ENCODE measurements at places on chromosomes 7 and 10.

DNA sequence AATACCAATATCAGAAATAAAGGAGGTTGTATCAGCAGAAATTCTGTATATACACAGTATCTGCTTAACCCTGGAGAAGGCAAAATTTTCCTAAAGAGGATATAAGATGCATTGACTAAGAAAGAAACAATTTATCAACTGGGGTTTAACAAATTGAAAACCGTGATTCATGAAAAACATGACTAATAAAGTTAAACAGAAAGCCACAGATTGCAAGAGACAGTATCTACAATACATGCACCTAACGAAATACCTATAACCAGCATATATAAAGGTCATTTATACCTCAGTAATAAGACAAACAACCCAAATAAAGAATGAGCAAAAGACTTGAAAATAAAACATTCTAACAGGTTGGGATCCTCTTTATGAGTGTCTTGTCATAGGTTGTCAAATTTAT is 101.8 kb downstream of the IQUB start:
- no peak for DNase-seq

DNA sequence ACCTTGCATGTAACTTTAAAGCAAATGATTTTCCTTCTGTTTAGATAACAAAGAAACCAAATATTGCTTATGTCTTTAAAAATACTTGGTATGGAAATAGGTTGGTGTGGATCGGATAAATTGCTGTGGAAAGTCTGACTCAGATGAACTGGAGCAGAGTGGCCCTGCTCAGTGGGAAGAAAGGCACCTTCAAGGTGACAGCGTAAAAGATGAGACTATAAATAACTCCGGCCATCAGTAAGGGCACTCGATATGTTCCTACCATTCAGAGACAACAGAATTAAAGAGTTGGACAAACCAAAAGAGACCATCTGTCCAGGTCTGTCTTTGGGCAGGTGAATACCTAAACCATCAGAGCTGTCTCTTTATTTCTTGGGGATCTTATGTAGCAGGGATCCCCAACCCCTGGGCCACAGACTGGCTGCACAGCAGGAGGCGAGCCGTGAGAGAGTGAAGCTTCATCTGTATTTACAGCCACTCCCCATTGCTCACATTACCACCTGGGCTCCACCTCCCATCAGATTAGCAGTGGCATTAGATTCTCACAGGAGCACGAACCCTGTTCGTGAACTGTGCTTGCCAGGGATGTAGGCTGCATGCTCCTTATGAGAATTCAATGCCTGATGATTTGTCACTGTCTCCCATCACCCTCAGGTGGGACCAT is 357.1 kb downstream of the PRPF18 start:
- DNase-seq = no peak

DNA sequence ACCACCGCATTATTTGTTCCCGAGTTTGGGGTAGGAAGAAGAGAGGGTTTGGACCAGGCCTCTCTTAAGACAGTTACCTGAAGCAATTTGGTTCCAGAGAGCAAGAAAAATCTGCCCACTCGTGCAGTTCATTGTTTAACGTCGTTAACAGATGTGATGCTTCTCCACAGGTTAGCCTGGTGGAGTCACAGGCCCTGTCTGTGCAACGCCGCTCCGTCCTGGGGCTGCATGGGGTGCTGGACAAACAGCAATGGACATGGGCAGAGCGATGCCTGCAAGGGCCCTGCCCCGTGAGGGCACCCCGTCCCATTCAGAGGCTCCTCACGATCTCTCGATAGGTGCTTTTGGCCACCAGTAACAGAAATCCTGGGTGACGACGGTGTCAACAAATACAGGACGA is 9.7 kb downstream of the FOXL3 start:
- no peak for DNase-seq

DNA sequence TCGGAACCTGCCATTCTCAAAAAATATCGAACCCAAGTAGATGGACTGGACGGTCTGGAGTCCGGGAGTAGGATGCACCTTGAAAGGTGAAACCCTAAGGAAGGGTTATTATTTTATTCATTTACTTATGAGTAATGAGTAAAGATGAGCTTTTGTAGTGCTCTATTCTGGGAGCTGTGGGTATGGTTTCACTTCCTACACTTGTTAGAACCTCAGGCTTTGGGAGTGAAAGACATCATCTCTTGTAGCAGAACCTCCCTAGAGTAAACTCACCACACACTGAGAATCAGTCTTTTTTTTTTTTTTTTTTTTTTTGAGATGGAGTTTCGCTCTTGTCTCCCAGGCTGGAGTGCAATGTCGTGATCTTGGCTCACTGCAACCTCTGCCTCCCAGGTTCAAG is 389.4 kb upstream of the AUTS2 start:
- DNase-seq = no peak

- no peak for DNase-seq
Measured at GRCh38 chr10:24493165-24493564, 230.5 kb downstream of the ARHGAP21 start.

- DNase-seq = no peak
Measured at GRCh38 chr10:102505462-102506115, 1.8 kb downstream of the SUFU start.

- no peak for DNase-seq
Measured at GRCh38 chr10:122347170-122347841, 27.2 kb upstream of the PLEKHA1 start.

DNA sequence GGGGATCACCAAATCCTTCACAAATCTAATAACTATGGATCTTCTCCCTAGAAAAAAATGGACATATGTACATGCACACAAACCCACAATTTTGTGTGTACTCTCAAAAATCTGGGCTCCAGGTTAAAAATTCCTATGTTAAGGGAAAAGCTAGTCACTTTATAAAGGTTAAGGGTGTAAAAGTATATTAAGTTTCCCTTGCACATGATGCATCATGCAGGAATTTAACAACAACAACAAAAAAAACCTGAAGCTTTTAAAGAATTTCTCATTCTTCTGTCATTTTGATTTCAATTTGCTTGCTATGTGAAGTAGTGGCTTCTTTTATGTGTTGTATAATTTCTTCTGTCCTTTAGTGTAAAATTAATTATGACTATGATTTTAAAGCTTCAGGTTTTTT is 123.7 kb downstream of the CNOT4 start:
- no peak for DNase-seq

DNA sequence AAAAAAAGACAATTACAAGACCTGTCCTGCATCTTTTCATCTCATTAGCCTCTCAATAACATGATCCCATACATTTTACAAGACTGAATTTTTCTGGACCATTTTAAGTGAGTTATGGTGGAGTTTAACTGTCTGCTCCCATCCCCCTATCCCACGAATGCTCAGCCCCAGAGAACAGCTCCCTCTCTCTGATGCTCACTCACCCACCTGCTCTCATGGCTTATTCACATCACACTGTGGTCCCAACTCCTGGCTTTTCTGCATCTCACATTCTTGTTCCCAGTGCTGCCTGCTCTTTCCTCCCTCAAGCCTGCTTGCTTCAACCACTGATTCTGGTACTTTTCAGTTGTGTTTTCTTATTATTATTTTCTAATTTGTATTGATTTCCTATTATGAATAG is 20.4 kb upstream of the CCSER2 start:
- no peak for DNase-seq

GRCh38 chr7:151228024-151228866 is 1.2 kb upstream of the ABCF2 start:
- no peak for DNase-seq

DNA sequence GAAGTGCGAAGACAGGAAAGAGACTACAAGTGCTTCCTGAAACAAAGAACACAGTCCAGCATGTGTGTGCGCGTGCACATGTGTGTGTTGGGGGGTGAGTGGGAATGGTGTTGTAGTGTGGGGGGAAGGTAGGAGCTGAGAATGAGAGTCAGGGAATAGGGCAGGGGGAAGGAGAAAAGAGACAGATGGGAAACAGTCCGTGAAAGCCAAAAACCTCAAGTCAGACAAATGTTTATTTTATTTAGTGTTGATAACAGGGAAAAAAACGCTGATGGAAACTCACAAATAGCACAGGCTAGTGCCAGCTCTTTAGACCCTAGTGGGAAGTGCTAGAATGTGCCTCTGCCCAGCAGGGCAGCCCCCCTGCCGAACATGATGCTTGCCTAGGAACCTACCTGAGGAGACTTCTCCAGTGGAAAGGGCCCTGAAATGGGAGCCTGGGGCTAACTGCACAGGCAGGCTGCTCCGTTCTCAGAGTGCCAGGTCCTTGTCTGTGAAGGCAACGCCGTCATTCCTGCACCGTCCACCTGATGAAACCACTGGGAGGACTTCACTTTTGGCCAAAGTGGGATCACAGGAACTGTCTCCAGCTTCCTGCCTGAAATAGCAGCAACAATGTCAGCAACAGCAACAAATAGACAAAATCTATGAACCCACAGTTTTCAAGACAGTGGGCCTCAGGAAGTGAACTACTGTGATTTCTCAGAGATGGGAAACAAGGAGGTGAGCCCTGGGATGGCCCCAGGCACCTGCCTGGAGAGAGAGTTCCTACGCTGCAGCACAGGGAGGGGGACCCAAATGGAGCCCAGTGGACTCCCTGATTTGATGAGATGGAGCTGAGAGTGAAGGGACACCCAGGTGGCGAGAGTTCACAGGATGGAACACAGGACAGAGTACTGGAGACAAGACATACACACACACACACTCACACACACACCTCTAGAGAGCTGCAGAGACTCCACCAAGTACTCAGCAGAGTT is 379.7 kb downstream of the RPS24 start:
- DNase-seq = no peak

- DNase-seq = no peak
Measured at GRCh38 chr7:155793720-155794119, 18.5 kb downstream of the SHH start.

DNA sequence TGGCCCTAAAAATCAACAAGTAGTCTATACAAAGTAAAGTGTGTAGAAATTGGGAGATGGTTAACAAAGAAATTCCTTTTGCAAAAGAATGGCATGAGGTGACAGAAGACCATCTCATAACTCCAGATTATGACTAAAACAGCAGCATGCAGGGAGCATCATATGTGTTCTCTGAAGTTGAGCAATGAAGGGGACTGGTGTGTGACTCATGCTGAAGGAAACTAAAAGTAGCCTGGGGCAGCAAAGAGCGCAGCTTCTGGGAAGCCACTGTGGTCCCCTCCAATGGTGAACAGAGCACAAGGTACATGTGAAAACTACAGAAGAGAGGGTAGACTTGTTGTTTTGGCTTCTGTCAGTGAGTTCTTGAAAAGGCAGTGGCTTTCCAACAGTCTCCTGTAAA is 133.4 kb downstream of the MACC1 start:
- no peak for DNase-seq

DNA sequence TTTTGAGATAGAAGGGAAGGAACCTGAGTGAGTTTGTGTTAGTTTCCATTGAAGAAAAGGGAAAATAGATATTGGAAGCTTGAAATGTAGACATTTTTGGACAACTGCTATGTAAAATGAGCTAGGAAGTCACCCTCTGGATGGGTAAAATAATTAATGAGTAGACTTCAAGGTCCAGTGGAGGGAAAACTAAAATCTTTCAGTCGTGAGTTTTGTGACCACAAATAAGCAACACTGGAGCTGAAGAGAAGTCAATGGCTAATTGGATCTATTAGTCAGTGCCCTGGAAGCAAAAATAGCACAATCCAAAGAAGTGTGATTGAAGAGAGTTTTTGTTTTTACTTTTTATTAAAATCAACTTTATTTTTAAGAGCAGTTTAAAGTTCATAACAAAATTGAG is 123.4 kb downstream of the MYO3A start:
- no peak for DNase-seq

DNA sequence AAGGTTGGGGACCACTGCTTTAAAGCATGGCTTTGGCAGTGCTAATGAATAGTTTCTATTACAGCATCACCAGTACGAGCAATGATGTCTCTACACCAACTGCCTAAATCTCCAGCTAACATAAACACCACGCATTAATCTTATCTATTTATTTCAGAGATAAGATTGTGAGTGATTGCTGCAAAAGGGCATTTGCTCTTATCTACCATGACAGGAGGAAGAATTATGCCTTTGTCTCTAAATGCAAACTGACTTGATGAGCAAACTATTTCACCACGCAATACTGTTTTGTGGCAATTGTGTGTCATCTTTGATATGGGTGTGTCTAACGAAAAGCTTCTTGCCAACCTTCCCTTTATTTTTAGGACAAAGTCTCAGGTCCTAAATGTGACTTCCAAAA is 684.9 kb downstream of the SORCS1 start:
- no peak for DNase-seq

GRCh38 chr7:117827862-117828261 is 45.4 kb downstream of the CTTNBP2 start:
- no peak for DNase-seq

- no peak for DNase-seq
Measured at GRCh38 chr10:62054408-62054807, 152.9 kb downstream of the ARID5B start.

GRCh38 chr10:61452151-61452651 is 980 bp downstream of the TMEM26 start:
- no peak for DNase-seq

DNA sequence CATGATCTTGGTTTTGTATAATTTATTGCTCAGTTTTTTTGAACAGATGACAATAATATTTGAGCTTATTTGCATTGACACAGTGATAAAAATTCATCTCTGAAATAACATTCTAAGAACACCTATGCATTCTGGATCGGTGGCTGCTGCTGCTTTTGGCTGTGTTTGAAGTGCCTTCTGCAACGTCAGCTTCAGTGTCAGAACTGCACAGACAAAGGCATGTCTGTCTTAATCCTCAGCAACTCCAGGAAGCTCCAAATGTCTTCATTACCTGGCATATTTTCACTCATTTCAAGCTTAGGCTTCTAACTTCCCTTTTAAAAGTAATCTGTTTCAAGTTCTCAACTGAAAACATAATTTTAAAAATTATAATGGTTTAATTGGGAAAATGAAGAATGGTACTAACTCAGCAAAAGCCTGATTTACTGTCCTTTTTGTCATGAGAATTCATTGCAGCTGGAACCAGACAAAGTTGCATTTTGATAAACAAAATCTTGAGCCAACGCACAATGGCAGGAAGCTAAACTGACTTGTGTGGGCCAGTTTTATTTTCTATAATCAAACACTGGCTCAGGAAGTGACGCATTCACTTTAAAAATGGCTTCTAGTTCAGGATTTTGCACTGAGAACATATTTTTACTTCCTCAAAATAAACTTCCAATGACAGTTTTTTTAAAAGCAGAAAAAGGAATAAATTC is 38.7 kb downstream of the NPS start:
- no peak for DNase-seq
